Ascending aorta (tissue), 2 donors: ENCODE measurements at places on chromosomes 12 and 14. TPM values are rescaled to one million over a fixed set of nuclear protein-coding genes. Genes with fewer than 3 reads are reported as not detected.
A peak's percentile ranks its signal among the peaks of the same experiment; 100 is the strongest.

The MBD6 gene
- 48.5 TPM for total RNA-seq

DNA sequence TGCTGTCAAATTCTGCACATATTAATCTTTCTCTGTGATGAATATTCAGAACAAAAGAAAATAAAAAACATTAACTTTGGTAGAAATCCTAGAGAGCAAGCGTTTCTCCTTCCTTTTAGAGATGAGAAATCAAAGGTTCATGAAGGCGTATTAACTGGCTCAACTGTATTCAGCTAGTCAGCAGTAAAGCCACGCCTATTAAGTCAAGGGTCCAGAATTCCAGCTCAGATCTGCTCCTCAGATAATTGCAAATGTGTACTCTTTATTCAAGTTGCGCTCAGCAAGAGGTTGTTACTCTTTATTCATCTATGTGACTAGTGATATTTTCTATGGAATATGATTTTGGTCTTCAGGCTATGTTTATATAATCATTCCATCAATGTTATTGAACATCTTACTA lies 13.1 kb upstream of the POC1B start:
- DNase-seq, result no peak
- H3K27me3 ChIP-seq, result no peaks in the 10 kb centered on the region
- H3K4me1 ChIP-seq, result no peaks in the 10 kb centered on the region

The SLC8A3 gene
- not detected for total RNA-seq

The SSPN gene
- 56.3 TPM for total RNA-seq

DNA sequence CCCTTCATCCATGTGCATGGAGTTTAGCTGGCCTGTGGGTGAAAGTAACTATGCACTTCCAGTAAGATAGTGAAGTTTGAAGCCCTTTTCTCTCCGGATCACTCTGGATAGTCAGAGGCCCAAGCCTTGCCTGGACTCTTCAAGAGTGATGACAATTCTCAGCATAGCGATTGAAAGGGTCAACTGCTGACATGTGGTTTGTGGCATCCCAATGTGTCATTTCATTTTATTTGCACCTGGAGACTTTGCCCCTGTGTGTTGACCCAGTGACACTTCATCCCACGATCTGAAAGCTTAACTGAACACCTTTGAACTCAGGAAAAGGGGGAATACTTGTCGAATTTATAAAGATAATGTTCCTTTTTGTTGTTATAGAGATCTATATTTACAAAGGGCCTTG lies 711.9 kb upstream of the TMEM132C start:
- no peak overlapping the region for H3K4me3 ChIP-seq
- H3K36me3 ChIP-seq, result no peaks in the 10 kb centered on the region
- no peaks in the 10 kb centered on the region for H3K4me1 ChIP-seq
- H3K27ac ChIP-seq, result no peak overlapping the region
- H3K27me3 ChIP-seq, result no peaks in the 10 kb centered on the region

DNA sequence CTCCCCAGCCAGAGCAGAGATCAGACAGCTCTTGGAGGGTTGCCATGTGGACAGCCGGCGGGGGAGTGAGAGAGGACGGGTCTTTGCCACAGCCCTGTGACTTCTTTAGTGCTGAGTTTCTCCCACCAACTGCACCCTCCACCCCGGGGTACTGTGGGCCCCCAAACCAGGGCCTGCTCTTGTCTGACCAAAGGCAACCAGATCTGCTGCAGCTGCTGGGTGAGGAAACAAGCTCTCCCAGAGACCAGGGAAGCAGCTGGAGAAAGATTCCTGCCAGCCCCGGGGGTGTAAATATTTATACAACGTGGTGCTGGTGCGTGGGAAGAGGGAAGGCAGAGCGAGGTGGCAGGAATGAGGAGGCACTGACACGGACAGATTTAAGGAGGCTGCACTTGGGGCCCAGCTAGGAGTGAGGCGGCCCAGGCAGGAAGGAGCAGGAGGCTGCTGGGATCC lies 14.3 kb upstream of the ZFP36L1 start:
- no peak overlapping the region for H3K4me3 ChIP-seq
- H3K27ac ChIP-seq, result peak overlapping the region; percentile 86
- peaks cover 13% of the 10 kb centered on the region for H3K4me1 ChIP-seq
- no peaks in the 10 kb centered on the region for H3K36me3 ChIP-seq

The LRCOL1 gene
- not detected for total RNA-seq

- no peak overlapping the region for H3K27ac ChIP-seq
- no peak overlapping the region for H3K4me3 ChIP-seq
- H3K36me3 ChIP-seq, result peaks cover 97% of the 10 kb centered on the region
- H3K27me3 ChIP-seq, result no peaks in the 10 kb centered on the region
Measured at GRCh38 chr14:102020058-102020971, 55.9 kb downstream of the DYNC1H1 start.

GRCh38 chr12:9094512-9095206 lies 21.1 kb downstream of the A2M start:
- H3K4me1 ChIP-seq, result no peaks in the 10 kb centered on the region
- peaks cover 95% of the 10 kb centered on the region for H3K36me3 ChIP-seq
- DNase-seq, result no peak
- no peaks in the 10 kb centered on the region for H3K27me3 ChIP-seq
- H3K27ac ChIP-seq, result no peak overlapping the region

The TAS2R31 gene
- total RNA-seq, result not detected

The MUCL1 gene
- not detected for total RNA-seq

DNA sequence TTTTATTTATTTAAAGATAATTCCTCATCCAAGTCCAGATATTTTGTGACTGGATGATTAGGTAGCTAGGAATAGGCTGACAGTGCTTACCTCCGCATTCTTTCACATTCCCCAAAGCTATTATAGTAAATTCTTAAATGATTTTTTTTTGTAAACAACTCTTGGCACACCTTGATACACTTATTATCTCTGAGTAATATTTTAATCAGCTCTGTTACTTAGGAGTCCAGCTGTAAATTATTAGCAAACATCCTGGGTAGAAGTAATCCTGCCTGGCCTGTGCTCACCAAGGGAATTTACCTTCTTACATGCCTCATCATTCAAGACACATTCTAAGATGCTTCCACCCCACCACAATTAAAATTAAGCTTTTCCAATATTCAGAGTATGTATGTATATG lies 186.1 kb downstream of the SLC2A13 start:
- no peak overlapping the region for H3K27ac ChIP-seq
- no peaks in the 10 kb centered on the region for H3K4me1 ChIP-seq
- no peak for DNase-seq
- H3K36me3 ChIP-seq, result no peaks in the 10 kb centered on the region
- H3K4me3 ChIP-seq, result no peak overlapping the region
